SJCRH30 (cell line): ENCODE measurements at places on chromosomes 4 and X.

- DNase-seq: no peak
Measured at GRCh38 chrX:24862343-24862742, 153.4 kb downstream of the ARX start.

GRCh38 chrX:16826207-16826606 lies 39.9 kb downstream of the TXLNG start:
- no peak for DNase-seq

- no peak for DNase-seq
Measured at GRCh38 chrX:117977526-117977925, 139.1 kb downstream of the KLHL13 start.

GRCh38 chr4:174401471-174402130 lies 117.9 kb downstream of the CEP44 start:
- no peak for DNase-seq

DNA sequence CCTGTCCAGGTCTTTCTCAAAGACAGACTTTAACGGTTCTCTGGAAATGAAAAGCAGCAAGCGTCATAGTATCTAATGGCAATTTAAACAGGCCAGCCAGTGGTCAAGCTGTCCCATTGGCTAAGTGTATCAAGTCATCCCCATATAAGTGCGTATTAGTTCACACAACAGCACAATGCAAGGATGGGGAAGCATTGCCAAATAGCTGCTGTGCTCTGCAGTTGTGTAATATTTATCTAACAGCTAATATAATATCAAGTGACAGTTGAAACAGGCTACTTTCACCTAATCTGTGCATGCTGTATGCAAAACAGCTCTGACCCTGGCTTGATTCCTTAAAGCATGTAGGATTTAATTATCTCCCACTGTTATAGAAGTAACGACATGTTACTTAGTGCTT lies 134.8 kb upstream of the PPARGC1A start:
- no peak for DNase-seq

GRCh38 chr4:106809076-106809475 lies 227.0 kb downstream of the DKK2 start:
- peak; percentile 5 for DNase-seq

DNA sequence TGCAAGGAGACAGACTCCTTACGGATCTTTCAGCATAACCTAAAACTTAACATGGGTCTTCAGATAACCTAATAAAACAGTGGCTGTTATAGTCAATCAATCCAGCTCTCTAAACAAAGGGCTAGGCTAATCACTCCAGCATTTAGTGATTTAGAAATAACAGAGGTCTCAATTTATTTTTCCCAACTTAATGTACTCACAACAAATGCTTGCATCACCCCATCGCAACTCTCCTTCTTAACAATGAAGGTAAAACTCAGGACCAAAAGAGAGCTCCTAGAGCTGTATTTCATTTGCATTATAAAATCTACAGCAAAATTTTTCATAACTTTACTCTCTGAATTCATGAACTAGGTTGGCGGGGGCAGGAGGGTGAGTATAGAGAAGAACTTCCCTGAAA lies 1.1 kb downstream of the LIN54 start:
- DNase-seq: peak; percentile 40

DNA sequence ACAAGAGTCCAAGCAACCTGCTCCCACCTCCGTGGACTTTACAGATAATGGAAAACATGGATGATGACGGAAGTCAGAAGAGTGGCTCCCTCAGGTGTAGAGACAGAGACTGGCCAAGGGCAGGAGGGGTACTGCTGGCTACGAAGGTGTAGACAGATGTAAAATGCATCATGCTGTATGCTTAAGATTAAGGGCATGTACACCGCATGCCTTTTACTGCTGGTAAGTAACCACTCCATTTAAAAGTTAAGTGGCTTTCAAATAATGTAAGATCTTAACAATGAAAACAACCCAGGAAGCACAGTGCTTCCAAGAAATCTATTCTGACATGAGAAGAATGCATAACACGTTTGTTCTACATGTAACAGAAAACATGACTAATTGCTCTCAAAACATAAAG lies 76.9 kb upstream of the FAM9B start:
- DNase-seq: no peak

GRCh38 chr4:186936496-186937375 lies 213.1 kb upstream of the FAT1 start:
- no peak for DNase-seq

DNA sequence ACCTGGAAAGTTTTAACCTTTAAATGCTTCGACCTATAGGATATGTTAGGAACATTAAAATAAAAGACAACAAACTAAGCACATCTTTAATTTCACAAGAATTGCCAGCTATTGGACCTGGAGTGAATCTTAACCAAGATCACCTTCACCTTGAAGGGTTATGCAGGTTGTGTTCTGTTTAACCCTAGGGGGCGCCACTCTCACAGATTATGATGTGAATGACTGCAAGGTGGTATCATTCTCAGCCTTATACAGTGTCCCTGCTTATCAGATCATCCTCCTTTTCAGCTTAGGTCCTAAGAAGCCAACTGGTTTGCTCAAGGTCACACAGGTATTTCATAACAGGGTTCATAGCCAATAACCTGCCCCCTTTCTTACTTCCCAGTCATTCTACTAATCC lies 23.5 kb downstream of the INTS6L start:
- peak; percentile 23 for DNase-seq

GRCh38 chr4:156771171-156771837 lies 200.3 kb downstream of the PDGFC start:
- DNase-seq: peak; percentile 87

GRCh38 chrX:141669689-141670088 lies 28.9 kb downstream of the SPANXD start:
- DNase-seq: no peak

DNA sequence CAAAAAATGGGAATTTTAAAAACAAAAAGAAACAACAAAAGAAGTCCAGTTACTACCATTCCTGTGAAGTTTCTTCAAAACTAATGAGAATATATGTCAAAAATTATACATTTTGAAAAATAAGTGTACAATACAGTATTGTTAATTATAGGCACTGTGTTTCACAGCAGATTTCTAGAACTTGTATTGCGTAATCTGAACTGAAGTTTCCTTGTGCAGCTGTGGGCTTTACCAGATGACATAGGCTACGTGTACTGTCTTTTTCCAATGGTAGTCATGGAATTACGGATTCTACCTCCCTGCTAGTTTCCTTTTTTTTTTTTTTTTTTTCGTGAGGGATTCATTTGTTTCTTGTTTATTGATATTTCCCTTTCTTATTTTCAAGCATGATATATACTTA lies 113.8 kb upstream of the GABRA2 start:
- no peak for DNase-seq

DNA sequence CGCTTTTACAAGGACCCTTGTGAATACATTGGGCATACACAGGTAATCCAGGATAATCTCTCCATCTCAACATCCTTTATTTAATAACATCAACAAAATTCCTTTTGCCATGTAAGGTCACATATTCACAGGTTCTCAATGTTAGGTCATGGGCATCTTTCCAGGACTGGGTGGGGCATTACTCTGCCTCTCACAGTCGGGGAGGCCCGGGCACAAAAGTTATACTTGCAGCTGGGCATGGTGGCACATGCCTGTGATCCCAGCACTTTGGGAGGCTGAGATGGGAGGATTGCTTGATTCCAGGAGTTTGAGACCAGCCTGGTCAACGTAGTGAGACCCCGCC lies 93.7 kb upstream of the AP1S2 start:
- no peak for DNase-seq

GRCh38 chrX:13836575-13836974 lies 19.7 kb upstream of the GPM6B start:
- no peak for DNase-seq

GRCh38 chr4:25993395-25994185 lies 79.6 kb downstream of the SMIM20 start:
- DNase-seq: peak; percentile 89

- no peak for DNase-seq
Measured at GRCh38 chrX:71541210-71542022, 8.5 kb downstream of the OGT start.

- DNase-seq: peak; percentile 89
Measured at GRCh38 chr4:87543835-87544461, 14.8 kb upstream of the SPARCL1 start.

DNA sequence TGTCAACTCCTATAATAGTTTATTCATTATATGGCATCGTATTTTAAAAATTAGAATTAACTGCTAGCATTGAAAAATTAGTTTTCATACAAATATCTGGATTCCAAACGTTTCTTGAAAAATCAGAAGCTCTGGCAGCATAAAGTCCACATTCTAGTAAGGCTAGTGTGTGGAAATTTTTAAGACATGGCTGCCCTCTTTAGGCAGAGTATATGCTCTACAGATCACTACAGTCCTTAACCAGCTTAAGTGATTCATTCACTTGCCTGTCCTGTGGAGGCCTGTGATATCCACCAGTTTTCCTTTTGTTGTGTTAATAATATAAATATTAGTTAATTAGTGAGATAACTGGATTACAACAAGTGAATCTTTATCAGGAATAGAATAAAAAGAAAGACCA lies 287.2 kb downstream of the OPHN1 start:
- peak; percentile 5 for DNase-seq

DNA sequence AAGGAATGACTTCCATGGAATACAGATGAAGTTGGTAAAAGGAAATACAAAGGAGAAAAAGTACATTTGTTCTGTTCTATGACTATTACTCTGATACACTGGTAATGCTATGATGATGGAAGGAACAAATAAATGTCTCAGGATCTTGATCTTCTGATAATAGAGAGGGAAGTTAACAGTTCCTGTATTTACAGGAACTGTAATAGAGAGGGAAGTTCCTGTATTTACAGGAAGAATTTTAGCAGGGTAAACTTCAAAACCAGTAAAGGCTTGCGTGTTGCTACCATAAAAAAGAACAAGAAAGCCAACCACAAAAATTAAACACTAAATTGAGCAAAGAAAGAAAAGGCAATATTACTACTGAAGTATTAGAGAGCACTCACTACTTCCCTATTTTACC lies 91.7 kb upstream of the HPGD start:
- no peak for DNase-seq

- no peak for DNase-seq
Measured at GRCh38 chr4:17875402-17876070, 64.8 kb downstream of the NCAPG start.

DNA sequence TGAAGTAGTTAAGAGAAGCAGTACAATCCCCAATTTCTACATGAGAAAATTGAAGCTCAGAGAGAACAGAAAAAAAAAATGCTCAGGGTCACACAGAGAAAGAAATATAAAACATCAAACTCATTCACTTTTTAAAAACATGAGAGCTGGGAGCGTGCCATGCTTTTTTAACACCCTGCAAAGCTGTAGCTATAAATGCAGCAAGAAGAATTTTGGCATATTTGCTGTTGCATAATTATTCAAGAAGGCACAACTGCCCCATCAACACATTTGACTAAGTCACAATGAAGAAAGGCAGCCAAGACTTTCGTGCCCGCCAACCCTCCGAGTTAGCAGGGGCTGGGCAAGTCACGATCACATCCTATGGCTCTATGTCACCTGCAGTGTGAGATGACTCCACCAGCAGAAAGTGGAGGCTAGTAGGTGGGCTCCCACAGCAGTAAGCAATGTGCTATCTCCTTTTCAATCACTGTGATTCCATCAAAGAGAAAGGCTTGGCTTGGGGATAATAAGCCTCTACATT lies 214.8 kb downstream of the DHX15 start:
- DNase-seq: no peak

GRCh38 chr4:173230062-173230461 lies 61.5 kb downstream of the GALNT7 start:
- DNase-seq: no peak

DNA sequence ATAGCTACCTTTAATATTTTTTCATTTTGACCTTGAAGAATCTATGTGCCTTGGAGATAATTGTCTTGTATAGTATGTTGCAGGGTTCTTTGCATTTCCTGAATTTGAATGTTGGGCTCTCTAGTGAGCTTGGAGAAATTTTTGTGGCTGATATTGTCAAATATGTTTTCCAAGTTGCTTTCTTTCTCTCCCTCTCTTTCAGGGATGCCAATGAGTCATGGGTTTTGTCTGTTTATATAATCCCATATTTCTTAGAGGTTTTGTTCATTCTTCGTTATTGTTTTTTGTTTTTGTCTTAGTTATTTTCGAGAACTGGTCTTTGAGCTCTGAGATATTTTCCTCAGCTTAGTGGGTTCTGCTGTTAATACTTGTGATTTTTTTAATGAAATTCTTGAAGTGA lies 20.7 kb downstream of the RAB40AL start:
- no peak for DNase-seq

DNA sequence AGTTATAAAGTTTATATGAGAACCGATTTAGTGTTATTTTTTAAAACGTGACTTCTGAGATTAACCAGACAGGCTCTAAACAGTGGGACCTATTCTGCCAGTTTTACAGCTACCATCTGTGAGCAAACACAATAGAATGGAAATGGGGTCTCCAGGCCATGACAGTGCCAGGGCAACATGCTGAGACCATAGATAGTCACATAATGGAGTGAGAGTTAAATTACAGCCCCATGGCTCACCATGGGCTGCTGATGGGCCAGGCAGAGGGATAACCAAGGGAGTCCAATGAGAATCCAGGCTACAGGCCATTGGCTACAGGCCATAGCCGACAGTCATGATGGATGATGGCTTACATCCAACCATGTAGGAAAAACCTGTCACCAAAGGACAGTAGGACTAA lies 183.5 kb upstream of the NDP start:
- DNase-seq: no peak

- DNase-seq: no peak
Measured at GRCh38 chr4:151530230-151530629, 121.3 kb downstream of the FHIP1A start.

GRCh38 chrX:66698273-66699204 lies 59.7 kb upstream of the EDA2R start:
- DNase-seq: no peak

DNA sequence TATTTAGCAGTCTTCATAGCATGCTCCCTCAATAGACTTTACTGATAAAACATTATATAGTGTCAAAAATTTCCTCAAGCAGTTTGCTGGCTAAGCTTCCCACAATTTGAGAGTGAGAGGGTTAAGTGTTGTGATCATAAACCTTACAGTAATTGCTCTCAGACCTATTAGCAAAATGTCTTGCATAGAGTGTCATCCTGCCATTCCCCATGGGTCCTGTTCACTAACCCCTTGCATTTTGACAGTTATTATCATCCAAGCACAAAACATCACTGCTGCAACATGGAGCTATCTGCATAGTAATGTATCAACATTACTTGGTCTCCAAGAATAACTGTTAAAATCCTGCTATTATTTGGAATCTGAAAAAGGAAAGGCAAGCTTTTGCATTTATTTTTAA lies 196.1 kb upstream of the GK2 start:
- DNase-seq: no peak

DNA sequence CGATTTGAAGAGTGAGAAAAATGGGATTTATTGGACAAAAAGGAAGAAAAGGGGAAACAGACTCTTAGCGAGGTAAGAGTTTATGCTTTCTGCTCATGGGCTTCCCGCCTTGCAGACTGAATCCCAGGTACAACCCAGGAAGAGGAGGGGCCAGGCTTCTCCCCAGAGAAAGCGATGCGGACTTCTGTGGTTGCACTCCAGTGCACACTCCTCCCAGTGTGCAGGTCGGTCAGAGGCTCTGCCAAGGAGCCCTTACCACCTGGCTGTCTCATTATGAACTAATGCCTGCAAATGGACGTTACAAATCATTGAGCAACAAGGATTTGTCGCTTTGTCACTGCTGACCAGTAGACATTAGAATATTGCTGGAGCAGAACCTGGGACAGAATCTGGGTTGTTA lies 39.9 kb upstream of the GLRA2 start:
- DNase-seq: no peak

GRCh38 chr4:78512357-78512920 lies 39.1 kb upstream of the ANXA3 start:
- DNase-seq: no peak
